ENCODE measurements at places on chromosomes 11 and 22.

DNA sequence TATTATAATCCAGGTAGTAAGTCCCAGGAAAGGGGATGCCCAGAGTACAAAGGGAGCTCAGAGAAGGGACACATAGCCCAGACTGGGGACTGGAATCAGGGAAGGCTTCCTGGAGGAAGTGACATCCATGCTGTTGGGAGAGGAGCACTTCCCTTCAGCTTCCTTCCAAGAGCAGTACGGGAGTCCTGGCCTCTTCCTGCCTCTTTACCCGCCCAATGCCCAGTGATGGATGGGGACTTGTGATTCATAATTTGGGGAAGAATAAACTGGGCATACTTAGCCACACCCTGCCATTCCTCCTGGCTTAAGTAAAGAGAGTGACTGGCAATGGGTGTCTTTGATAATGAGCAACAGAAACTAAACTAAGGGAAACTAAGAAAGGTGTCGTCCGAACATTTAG is 11.5 kb downstream of the C11orf91 start:
- DNase-seq, result no peak

GRCh38 chr11:17718015-17718414 is 1.4 kb upstream of the MYOD1 start:
- no peak for DNase-seq

DNA sequence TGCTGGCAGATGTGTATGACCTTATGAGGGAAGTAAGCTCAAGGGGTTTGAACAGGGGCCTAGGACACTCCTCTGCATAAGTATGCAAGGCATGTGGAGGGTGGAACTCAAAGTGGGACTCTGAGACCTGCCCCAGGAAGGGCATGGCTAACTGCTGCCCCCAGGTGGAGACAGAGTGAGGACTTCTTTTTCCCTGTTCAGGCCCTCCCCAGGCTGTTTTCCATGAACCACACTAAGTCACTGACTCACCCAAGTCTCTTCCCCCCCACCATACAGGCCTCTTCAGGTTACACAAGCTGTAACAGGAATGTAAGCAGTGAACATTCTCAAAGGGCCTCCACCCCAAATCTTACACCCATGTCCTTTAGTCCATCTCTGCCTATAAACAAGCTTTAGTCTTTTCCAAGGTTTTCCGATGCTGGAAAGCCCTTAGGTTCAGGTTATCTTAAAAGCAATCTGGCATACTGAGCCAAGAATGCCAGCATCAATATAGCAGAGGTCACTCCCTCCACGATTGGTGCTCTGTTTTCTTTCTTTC is 13.1 kb downstream of the EEF1G start:
- peak; percentile 82 for DNase-seq

- no peak for DNase-seq
Measured at GRCh38 chr11:80502511-80502910, 1061.7 kb upstream of the TENM4 start.

- no peak for DNase-seq
Measured at GRCh38 chr11:115964091-115964490, 459.9 kb upstream of the CADM1 start.

DNA sequence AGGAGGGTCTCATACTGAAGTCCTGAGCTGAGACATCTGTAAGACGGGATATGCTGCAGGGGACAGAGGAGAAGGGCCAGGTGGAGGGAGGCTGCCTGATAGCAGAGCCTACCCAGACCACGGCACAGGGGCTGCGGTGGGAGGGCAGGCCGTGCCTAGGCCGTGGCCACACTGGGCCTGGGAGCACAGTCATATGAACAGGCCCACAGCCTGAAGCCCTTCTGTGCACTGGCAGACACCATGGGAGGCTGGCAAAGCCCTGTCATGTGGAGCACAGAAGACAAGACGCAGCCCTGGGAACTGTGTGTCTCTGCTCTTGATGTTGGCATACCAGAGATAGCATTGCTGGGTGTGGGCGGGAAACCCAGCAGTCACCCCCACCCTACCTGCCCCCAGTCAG is 3.3 kb downstream of the SPATA19 start:
- no peak for DNase-seq

- no peak for DNase-seq
Measured at GRCh38 chr11:42077794-42078193, 618.3 kb upstream of the LRRC4C start.

DNA sequence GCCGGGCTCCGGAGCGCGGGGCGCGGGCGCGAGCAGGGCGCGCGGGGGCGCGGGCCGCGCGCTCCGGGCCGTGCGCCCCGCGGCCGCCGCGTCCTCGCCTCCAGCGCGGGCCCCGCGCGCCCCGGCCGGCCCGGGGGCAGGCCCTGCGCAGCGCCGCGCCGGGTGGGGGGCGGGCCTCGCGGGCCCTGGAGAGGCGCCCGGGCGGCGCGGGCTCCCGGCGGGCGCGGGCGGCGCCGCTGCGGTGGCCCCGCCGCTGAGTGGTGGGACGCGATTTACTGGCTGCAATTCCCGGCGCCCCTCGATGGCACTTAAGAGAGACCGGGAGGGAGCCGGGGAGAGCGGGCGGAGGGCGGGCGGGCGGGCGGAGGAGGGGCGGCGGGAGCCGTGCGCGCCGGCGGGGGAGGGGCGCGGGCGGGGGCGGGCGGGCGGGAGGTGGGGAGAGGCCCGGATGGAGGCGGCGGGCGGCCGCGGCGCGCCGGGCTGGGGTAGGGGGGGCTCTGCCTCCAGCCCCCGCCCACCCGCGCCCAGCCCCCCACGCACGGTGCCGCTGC is 73.2 kb upstream of the TCF20 start:
- DNase-seq, result no peak

DNA sequence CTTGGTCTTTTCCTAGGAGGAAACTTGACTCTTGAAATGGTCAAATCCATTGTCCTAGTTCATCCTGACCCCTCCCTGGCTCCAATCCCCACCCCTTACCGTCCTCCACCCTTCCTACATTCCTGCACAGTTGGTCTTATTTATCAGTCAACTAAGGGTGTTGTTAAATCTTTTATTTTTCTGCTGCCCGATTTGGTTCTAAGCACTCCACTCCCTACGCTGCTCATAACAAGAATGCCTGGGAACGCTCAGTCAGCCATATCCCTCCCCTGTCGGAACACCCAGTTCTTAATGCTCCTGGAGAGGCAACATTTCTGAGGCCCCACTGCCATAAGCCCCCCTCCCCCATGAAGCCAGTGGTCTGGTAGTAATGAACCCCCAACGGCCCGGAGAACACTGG is 9.7 kb downstream of the EHF start:
- DNase-seq, result no peak

DNA sequence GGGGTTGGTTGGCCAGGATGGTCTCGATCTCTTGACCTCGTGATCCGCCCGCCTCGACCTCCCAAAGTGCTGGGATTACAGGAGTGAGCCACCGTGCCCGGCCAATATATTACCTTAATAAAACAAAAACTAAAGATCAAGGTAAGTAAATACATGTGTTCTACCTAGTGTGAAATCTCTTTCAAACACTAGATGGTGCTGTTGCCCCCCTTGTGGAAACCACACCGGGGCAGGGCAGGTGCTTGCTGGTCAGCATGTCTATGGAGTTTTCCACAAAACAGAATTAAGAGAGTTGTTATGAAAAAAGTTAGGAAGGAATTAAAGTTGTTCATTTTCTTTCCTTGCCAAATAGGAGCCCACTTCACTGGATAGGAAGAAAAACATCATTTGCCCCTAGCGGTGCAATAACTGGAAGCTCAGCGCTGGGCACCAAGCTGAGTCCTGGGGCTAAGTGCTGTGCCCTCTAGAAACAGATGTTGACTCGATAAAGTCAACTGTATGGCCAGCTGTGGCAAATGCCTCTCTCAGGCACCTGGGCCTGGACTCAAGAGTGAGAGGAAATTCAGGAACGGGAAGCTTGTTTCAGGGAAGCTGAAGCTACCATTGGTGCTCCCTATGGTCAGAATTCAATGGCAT is 6.3 kb upstream of the KCNJ5 start:
- DNase-seq, result no peak
